Activated CD8-positive, alpha-beta memory T cell treated with anti-CD3 and anti-CD28 coated beads for 1 hour (primary cell): ENCODE measurements at places on chromosomes 7 and 10.

- DNase-seq, result no peak
Observed at GRCh38 chr10:103534621-103535498, 41.4 kb downstream of the NEURL1 start.

DNA sequence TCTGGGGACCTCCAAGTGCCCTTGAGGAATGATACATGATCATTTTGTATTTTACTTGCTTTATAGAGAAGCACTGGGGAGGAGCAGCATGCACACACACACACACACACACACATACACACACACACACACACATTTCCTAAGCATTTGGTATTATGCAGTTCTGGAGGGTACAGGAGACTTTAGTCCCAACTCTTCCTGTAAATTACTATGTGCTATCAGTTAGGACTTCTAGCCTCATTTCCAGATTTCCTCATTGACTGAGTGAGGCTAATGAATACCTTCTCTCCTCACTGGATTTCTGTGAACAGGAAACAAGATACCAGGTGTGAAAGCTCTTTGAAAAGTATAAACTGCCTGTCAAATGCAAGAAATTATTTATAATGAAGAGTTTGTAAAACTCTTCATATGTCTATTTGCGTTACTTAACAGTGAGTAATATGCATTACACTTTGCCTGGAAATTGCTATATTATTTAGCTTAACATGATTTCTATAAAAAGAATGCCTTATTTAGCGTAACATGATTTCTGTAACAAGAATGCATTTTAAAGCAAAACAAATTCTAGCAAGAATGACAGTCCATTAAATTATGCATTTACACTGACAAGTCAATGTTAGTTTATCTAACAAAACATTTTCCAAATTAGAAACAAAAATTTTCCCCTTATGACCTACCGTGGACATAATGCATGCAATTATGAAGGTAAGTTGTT lies 34.2 kb downstream of the ACTA2 start:
- no peak for DNase-seq

DNA sequence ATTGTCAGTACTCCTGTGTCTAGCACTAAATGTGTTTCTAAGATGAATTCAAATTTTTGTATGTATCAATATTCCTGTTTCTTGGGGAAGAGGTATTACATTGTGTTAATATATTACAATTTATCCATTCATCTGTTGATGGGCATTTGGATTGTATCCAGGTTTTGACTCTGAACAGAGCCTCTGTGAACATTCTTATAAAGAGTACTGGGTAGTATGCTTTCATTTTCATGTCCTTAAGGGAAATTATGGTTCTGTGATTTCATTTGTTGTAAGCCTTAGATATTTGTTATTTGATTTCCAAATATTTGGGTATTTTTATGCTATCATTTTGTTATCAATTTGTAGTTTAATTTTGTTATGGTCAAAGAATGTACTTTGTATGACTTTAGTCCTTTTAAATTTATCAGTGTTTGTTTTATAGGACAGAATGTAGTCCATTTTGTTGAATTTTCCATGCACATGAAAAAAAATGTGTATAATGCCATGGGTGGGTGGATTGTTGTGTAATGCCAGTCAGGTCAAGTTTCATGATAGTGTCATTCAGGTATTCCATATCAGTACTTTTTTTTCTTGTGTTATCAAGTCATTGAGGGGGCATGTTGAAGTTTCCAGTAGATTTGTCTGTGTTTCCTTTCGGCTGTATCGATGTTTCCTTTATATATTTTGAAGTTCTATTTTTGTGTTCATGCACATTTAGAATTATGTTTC lies 38.4 kb downstream of the STAM start:
- no peak for DNase-seq

GRCh38 chr7:65722361-65722792 lies 150.5 kb upstream of the VKORC1L1 start:
- DNase-seq, result peak; percentile 27

DNA sequence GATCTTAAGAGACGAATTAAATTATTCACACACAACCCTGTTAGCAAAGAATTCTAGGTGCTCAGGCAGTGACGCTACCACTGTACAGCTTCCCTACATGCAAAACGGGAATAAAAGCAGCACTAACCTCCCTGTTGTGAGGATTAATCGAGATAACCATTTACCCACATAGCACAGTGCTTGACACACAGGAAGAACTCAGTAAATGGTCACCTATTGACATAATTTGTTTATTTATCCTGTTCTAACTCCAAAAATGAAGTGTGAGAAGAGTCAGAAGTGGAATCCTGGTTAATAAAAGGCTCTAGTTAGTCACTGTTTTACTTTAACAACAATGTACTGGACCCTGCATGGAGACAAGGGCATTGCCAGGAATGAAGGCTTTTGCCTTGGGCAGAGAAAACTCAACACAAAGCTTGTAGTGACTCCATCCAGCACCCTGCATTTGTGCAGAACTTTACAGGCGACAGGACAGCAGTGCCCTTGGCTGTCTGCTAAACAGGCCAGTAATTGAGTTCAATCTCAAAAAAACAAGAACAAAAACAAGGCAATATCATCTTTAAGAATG lies 103.8 kb downstream of the SORBS1 start:
- no peak for DNase-seq

DNA sequence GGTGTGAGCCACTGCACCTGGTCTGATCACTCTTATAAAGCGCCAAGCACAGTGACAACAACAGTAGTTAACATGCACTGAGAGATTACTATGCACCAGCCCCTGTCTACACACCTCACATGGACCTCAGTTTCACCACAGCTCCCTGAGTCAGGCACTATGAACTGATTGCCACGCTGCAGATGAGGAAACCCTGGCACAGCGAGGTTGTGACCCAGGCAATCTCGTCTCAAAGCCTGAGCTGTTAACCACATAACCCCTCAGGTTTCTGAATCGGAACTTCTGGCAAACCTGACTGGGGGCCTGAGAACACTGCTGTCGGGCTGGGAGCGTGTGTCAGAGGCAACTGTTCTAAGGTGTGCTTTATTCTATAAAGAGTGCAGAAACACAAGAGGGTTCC lies 150.8 kb downstream of the RNF216 start:
- peak; percentile 14 for DNase-seq

DNA sequence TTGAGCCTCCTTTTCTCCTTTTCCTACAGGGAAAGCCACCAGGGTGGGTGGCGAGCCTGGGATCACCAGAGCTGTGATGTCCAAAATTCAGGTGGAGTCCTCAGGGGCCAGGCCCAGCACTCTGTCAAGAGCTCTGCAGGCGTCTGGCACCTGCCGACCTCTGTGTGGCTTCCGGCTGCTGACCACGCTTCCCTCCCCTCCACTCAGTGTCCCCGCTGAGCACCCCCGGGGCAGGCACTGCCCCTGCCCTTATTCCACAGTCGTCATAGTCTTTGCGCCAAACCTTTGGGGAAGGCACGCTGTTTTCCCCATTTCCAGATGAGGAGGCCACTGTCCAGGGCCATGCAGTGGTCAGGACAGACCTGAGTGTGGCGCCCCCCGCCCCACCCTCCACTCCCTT lies 7.5 kb downstream of the MTG1 start:
- DNase-seq, result no peak

- DNase-seq, result no peak
Observed at GRCh38 chr10:3766046-3766756, 18.8 kb downstream of the KLF6 start.

- DNase-seq, result no peak
Observed at GRCh38 chr7:135811506-135811905, 62.9 kb upstream of the FAM180A start.

DNA sequence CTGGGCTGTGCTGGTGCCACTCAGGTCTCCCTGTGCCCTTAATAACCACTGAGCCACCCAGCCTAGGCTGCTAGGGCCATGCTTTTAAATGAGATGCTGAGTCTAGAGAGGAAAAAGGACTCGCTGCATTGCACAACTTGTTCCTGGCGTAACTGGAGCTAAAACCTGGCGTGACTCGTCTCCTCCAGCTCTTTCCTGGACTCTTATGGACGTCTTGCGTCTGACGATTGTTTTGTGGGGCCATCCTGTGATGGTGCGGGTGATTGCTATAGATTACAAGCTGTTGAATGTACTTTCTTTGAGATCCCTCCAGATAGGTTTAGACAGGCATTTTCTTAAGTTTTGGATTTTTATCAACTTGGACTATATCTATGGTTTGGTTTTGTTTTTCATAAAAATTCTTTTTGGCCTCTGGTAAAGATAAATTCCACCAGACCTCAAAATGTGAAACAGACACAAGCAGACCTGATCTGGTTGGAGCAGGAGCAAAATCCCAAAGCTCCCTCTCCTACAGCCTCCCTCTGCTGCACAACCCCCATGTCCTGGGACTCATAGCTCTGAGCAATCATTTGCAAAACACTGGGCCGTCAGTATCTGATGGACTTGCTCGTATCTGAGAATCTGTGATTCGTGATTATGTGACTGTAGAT lies 230.3 kb downstream of the ARHGAP12 start:
- DNase-seq, result no peak

- DNase-seq, result no peak
Observed at GRCh38 chr7:72704894-72705293, 123.1 kb downstream of the TYW1B start.

GRCh38 chr7:33998476-33998875 lies 93.1 kb downstream of the BMPER start:
- DNase-seq, result no peak

DNA sequence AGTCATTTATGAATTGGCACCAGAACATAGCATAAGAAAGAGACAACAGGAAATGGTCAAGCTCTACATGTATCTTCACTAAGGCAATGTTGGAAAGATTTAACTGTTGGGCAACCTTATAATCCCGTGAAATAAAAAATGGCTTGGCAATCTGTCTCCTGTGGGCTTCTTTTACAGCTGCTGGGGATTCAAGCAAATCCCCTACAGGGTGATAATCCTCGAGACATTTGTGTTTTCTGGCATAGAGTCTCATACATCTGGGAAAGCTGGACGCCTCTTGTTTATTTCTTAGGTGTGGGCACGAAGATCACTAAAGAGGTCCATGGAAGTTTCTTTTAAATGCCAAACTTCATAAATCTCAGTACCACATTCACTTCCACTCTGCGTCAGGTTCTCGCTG lies 82.2 kb upstream of the GPR141 start:
- DNase-seq, result no peak

DNA sequence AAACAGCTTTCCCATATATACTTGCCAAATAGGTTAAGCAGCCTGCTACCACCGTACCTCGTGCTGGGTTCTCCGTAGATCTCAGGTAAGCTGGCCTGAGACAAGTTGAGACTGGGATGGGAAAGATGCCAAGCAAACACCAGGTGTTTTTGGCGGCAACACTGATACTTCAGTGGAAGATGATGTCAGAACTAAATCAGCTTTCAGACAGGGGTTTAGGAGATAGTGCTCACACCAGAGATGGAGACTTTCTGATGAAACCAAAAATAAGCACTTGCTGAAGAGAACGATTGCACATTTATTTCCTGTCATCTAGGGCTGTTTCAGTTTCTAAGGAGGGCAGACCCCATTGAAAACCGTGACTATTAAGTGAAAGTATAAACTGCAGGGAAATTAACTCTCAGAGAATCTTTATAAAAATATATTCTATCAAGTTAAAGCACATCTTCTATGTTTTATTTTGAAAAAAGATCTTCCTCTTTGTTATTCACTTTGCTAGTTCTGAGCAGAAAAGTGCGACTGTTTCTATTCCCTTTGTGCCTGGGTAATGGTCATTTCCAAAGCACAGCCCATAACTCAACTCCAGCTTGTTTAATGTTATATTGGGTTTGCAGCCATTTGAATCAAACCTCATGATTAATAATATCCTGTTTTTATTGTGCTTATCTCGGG lies 149.9 kb downstream of the CPED1 start:
- no peak for DNase-seq

DNA sequence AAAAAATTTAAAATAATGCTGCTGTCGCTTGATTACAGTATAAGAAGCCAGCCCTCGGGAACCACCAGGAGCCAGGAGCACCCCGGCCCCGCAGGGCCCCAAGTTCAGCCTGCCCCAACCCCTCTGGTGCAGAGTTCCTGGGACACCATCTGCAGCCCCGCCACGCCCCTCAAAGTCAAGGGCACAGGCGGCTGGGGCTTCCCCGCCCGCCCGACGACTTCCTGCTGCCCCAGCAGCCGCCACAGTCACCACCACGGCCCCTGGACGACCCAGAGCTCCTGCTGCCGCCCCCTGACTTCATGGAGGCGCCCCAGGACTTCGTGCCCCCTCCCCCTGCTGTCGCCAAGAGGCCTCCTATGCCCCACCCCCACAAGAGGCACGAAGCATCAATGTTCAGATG lies 103.6 kb upstream of the PDSS1 start:
- DNase-seq, result no peak

GRCh38 chr10:78362406-78363022 lies 328.9 kb downstream of the RPS24 start:
- no peak for DNase-seq

DNA sequence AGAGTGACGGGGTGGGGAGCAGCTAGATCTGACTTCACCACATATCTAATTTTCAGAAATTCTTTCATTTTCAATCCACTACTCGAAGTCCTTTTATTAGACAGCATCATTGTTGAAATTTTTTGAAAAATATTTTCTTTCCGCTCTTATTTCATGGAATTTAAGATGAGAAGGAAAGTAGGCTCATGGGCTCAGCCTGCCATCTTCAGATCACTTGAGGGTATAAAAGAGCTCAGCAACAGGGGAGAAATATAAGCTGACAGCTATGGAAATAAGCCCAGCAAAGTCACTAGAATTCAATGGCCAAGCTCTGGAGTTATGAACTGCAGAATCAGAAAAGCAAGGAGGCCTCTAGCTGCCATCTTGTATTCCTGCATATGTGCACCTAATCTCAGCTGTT lies 389.1 kb downstream of the XPNPEP1 start:
- no peak for DNase-seq

DNA sequence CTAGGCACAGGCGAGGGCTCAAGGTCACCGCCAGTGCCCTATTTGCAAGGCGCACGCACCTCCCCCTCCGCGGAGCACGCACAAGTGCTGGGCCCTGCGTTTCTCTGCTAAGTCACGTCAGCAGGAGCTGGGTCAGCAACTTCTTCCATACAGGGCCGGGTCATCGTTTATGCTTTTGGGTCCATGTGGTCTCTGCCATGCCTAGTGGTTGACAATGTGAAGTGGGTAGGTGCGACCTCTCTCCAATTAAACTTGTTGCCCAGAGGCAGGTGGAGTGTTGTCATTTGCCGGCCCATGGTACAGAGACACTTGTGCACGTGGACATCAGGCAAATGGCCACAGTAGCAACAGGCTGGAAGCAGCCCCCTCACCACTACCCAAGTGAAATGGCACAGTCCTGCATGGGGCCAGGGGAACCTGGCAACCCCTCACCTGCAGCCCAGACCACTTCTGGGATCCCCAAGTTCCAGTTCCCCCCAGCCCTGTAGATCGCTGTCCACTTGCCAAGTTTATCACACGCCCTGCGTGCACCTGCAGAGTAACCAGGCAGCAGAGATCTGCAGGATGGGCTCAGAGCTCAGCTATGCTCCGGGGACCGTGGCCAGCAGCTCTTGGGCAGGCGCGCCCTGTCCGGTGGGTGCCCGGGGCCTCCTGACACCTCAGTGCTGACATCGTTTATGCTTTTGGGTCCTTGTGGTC lies 86.1 kb upstream of the PPP2R2D start:
- DNase-seq, result no peak

DNA sequence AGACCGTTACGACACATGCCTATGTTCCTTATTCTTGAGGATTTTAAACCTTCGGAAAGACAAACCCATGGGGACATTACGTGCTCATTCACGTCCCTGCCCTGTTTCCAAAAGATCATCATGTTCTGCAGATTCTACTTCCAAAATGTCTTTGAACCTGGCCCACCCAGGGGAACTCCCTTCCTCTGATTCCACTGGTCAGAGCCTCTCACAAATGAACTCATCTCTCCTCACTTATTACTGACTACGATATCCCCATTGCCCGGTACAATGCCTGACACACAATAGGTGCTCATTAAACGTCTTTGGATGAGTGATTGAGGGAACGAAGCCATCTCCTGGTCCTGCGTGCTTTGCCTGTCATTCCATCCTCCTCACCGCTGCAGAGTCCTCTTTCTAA lies 168.3 kb upstream of the RNF32 start:
- no peak for DNase-seq
